Left kidney (tissue), 8 donors: ENCODE measurements at places on chromosomes 2 and 18. TPM values are rescaled to one million over a fixed set of nuclear protein-coding genes. Genes with fewer than 3 reads are reported as not detected.
A peak's percentile ranks its signal among the peaks of the same experiment; 100 is the strongest.

DNA sequence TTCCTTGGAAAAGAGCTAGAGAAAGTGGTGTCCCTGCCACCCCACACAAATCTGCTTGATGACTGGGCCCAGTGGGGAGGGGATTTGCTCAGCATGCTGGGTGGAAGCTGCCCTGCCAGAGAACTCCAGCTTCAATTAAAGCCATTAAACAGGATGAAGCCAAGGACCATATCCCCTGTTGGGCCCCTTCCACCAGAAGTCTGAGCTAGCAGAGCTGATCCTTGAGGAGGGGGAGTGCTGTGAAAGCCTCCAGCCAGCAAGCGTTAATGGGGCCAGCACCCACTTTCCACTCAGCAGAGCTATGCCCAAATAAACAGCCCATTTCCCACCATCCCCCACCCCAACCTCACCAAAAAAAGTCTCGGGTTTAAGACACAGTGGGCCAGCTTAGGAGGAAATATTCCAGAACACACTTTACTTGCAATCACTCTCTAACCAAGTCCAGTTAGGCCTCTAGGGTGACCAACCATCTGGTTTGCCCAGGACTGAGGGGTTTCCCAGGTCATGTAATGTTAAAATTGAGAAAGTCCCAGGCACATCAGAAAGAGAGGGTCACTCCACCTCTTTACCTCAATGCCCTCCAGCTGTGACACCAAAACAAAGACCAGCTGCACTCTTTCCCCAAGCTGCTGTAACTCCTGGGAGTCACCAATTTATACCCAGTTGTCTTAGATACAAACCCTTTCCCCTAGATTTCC lies 132.3 kb downstream of the FOXI3 start:
- DNase-seq = peak; percentile 35

DNA sequence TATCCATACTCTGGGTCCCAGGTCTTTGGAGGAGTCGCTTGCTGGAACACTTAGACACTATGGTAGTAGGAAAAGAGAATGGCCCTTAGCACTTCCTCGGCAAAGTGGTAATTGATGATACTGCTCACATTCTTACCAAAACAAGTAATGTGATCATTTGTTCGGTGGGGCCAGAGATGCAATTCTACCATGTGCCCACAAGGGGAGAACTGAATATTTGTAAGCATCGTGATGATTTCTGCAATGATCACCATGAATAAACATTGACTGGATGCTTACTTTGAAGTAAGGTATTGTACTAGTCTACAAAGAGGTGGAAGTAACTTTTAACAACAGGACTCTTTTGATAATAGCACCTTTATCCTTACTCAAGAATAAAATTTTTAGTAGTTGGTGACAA lies 109.7 kb downstream of the CD8B2 start:
- no peak for DNase-seq

DNA sequence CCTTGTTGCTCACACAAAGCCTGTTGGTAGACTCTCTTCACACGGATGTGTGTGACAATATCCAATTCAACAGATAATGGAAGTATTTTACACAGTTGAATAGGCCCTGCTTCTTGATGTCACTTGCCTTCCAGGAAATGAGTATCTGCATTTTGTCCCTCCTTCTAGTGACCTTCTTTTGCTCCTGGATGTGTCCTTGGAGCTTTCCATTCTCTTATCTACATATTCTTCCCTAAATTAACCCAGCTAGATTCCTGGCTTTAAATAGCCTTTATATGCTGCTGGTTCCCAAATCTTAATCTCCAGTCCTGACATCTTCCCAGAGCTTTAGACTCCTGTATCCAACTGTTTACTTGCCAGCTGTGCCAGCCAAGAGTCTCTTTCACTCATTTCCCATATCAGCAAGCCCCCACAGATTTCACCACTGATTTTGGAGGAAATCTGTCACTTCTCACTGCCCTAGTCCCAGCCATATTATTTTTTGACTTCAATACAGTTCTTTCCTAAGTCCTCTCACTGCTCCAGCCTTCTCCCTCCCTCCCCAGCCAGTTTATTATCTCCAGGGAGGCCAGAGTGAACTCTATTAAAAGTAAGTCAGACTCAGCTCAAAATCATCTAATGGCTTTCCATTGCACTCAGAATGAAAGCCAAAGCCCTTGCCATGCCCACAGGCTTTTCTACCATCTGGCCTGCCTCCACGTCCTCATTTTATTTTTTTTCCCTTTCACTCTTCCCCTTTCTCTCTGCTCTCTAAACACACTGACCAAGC lies 170.0 kb downstream of the PDE11A start:
- DNase-seq = no peak

Gene SGPP2
- 17.4 TPM for polyA plus RNA-seq

GRCh38 chr2:163669506-163669905 lies 66.3 kb downstream of the FIGN start:
- DNase-seq = no peak

DNA sequence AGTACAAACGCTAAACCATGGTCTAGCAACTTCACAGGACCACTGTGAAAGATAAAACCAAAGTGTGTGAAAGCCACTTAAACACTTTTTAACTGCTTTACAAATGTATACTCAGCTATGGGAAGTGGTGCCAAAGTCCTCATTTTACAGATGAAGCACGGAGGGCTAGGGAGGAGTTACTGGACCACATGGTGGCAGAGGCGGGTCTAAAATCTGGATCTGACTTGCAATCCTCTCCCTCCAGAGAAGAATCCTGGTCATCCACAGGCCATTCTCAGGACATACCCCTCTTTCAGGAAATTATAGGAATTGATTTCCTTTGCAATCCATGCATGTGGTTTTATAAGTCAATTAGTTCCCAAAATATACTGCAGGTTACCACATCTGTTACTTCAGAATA lies 84.6 kb upstream of the GYPC start:
- no peak for DNase-seq

Gene C2orf66
- polyA plus RNA-seq = 0.98 TPM

Gene NIFK
- polyA plus RNA-seq = 67.5 TPM

- no peak for DNase-seq
Measured at GRCh38 chr18:51171223-51171622, 26.3 kb downstream of the MEX3C start.

- no peak for DNase-seq
Measured at GRCh38 chr2:61045999-61046398, 19.7 kb upstream of the SANBR start.

GRCh38 chr18:39607034-39607433 lies 2041.4 kb upstream of the CELF4 start:
- DNase-seq = no peak

GRCh38 chr18:8609659-8610458 lies 622 bp downstream of the RAB12 start:
- no peak for DNase-seq
